ENCODE measurements at places on chromosomes 2 and 18.

- no peak for DNase-seq
These were observed 21.5 kb upstream of the PELI1 start for GRCh38 chr2:64165706-64166105.

DNA sequence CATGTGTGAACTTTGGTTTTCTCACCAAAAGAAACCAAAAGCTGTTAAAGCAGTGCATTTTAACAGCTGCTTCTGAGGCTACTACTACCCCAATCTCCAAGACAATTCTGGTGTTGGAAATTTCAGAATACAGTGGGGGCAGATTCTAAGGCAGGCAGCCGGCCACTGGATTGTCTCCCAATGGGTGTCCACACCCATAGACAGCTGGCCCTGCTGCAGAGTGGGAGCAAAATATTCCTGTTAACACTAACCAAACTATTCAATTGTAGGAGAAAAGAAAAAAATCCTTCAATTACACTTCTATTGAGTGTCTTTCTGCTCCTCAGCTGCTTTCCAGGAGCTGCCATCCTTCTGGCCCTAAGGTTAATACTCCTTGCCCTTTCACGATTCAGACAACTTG lies 223.7 kb downstream of the ALK start:
- DNase-seq: no peak

DNA sequence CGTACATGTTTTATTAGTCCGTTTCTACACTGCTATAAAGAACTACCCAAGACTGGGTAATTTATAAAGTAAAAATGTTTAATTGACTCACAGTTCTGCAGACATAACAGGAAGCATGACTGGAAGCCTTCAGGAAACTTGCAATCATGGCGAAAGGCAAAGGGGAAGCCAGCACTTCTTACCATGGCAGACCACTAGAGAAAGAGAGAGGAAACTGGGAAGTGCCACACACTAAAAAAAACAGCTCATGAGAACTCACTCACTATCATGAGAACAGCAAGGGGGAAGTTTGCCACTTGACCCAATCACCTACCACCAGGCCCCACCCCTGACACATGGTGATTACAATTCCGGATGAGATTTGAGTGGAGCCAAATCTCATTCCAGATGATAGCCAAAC lies 466.2 kb downstream of the IRS1 start:
- no peak for DNase-seq

GRCh38 chr2:240247868-240248720 lies 107.6 kb upstream of the OTOS start:
- DNase-seq: no peak

- DNase-seq: no peak
These were observed 126.9 kb upstream of the CTAGE1 start for GRCh38 chr18:22544626-22545025.

DNA sequence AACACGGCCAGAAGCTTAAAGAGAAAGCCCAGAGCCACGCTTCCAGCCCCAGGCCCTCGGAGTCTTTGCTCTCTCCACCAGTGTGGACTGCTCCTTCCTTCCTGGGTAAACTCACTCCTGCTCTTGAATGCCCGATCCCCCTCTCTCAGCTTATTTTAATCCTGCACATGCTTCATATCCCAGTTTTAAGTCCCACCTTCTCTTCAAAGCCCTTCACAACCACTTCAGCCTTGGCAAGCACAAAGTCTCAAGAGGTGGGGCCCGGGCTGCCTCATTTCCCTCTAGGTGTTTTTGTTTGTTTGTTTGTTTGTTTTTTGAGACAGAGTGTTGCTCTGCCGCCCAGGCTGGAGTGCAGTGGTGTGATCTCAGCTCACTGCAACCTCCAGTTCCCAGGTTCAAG lies 21.6 kb upstream of the CREG2 start:
- DNase-seq: no peak
